T-helper 2 cell (primary cell): ENCODE measurements at places on chromosomes 1 and 21.

GRCh38 chr1:246037832-246038231, 469.2 kb downstream of the SMYD3 start:
- no peak for DNase-seq

GRCh38 chr1:87926921-87927320, 598.2 kb downstream of the LMO4 start:
- no peak for DNase-seq

- peak; percentile 47 for DNase-seq
These were observed 68.8 kb upstream of the BMP8A start for GRCh38 chr1:39422614-39423013.

GRCh38 chr1:236800002-236800620, 5.0 kb downstream of the MTR start:
- DNase-seq = no peak

- DNase-seq = no peak
These were observed 232.0 kb upstream of the PLXNA2 start for GRCh38 chr1:208475951-208476845.

DNA sequence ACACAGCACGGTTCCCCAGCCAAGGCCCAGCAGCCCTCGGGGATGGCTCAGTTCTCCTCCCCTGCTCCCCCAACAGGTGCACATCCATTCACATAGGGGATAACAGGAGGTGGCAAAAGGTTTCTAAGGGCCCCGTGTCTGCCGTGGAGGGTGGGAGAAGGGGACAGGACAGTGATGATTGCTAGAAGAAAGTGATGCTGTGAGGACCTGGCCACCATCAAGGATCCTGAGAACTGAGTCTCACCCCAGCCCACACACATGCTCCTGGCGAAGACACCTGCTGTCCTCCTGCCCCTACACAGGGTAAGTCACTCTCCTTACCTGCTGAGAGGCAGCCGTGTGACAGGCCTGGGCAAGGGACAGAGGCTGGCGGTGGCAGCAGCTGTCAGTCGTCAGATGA, 54.5 kb downstream of the GNG4 start:
- DNase-seq = no peak

DNA sequence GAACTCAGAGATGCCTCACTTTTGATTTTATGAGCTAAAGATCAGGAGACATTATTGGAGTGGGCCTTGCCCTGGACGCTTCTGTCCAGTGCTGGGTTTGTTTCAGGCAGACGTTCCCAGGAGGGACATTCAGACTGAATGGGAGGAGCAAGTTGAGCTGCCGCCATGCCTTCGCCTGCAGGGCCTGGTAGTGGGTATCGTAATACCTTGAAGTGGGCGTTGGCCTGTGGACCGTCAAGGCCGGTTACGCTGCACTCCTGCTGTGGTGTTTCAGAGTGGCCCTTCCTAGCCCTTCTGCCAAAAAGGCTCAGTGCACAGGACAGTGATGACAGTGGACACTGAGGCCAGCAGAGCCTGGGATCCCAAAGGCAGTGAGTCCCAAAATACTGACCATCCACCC, 1.6 kb downstream of the FAM3B start:
- no peak for DNase-seq

DNA sequence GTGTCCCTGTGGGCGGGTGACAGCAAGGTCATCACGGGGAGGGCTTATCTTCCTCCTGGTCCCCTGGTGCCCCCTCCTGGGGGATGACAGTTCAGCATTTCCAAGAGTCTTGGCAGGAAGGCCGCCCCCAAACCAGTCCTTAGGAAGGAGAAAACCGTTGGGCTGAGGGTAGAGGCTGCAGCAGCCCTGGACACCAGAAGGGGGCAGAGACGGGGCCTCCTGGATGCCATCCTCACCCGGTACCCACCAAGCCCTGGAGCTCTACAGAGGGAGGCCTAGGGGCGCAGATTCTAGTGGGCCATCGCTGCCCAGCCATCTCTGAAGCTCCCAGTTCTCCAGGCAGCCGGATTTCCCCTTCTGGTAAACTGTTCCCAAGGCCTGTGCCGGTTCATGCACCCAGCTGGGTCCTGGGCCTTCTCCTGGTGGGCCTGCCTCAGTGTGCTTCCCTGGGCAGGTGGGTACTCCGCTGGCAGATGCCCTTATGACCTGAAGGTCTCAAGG, 14.8 kb upstream of the ZNF669 start:
- no peak for DNase-seq

GRCh38 chr1:46508757-46509156, 19.1 kb downstream of the DMBX1 start:
- no peak for DNase-seq

DNA sequence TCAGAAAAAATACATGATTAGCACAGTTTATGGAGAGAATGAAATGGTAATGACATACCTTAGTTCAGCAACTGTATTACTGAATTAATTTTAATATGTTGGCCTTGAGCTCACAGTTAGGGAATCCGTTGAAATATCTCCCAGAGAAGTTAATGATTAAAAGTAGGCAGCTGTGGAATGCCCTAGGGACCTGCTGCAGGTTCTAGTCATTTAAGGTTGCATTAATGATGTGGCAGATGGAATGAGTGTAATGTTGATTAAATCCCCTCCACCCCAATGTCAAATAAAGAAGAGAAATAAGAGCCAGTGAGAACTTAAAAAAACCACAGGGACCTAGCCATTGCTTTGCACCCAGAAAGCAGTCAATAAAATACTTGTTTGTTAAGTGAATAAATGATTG, 40.3 kb upstream of the TRIM45 start:
- DNase-seq = no peak

DNA sequence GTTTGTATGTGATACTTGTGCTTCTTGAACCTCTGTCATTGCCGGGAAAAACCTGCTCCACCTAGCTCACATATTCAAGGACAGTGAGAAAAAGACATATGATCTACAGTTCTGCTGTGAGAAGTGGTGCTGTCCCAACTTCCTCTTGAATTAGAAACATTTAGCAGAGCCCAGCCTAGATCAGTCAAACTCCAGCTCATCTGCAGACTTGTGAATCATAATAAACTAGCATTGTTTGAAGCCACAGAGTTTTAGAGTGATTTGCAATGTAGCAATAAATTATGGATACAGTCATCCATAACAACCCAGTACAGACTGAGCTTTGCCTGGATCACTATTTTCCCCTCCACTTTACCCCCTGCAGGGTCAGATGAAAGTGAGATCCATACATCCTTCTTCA, 497.8 kb downstream of the PLA2G4A start:
- no peak for DNase-seq

- DNase-seq = no peak
These were observed 470.6 kb downstream of the PTPRU start for GRCh38 chr1:29706936-29707335.

GRCh38 chr1:175848329-175848728, 104.9 kb upstream of the TNR start:
- no peak for DNase-seq

DNA sequence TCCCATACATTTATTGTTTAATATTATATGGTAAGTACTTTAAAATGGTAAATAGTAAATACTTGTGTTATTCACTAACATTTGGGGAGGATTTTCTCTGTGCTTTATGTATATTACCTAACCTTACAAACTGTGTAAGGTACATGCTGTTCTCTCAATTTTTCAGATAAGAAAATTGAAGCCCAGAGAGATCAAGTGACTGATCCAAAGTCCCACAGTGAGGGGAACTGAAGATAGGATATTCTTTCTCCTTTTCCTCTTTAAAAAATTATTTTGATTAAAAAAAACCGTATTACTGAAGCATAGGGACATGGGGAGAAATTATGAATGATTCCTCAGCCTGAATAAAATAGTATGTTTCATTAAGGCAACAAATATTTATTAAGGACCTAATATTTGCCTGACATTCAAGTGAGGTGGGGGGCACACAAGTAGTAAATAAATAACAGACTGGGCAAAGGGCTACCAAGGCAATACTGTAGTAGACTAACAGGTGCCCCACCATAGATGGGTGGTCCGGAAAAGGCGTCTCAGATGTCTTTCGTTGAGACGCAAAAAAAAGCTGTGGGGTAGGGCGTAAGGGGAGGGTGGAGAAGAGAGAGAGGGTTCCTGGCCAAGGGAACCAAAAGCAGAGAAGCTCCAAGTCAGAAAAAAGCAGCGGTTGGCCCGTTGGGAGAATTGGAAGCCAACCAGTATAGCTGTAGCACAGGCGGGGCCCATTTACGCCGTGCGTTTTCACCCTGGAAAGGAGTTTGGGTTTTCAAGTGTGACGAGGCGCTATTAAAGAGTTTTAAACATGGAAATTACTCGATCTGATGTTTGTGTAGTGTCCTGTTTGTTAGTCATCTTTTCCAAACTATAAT, 944 bp upstream of the AGO3 start:
- DNase-seq = no peak

GRCh38 chr1:214004795-214005194, 17.0 kb downstream of the PROX1 start:
- no peak for DNase-seq

GRCh38 chr21:42461881-42462877, 33.8 kb downstream of the RSPH1 start:
- no peak for DNase-seq

- DNase-seq = no peak
These were observed 1.5 kb upstream of the NR0B2 start for GRCh38 chr1:26915204-26915842.

DNA sequence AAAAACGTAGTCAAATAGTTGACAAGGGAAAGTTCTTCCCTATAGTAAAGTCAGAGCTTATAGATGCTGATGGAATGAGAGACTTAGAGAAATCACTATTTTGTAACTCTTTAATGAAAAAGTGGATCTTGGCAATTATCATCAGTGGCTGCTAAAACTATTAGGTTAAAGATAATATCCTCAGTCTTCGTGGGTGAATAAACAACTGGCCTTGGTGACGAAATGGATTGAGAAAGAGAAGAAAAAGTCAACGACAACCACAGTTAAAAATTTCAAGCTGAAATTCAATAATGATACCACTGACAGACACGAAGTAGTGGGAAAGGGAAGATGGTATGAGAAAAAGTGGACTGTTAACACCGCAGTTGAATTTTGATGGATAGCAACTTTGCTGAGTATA, 90.0 kb upstream of the GNG4 start:
- no peak for DNase-seq

GRCh38 chr1:32336591-32336932, 529 bp upstream of the MARCKSL1 start:
- DNase-seq = no peak

GRCh38 chr1:226903819-226904716, 33.7 kb downstream of the PSEN2 start:
- DNase-seq = peak; percentile 13

DNA sequence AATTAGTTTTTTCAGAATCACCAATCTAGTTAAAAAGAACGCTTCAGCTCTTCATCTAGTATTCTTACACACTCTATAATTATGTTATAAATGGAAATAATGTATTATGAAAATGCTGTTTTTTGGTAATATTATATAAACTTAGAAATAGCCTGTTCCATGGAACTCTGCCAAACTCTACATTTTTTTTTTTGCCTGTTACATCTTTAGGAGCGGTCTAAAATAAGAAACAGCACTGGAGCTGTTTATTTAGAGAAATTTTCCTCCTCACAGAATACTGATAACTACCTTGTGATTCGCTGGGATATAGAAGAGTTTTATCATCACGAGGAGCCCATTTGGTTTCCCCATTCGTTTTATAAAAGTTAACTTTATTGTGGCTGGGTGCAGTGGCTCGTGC, 58.5 kb downstream of the PKN2 start:
- DNase-seq = no peak

GRCh38 chr1:113981962-113982931, 3.0 kb downstream of the OLFML3 start:
- no peak for DNase-seq

GRCh38 chr1:39689214-39689613, 2.0 kb downstream of the HPCAL4 start:
- DNase-seq = no peak

DNA sequence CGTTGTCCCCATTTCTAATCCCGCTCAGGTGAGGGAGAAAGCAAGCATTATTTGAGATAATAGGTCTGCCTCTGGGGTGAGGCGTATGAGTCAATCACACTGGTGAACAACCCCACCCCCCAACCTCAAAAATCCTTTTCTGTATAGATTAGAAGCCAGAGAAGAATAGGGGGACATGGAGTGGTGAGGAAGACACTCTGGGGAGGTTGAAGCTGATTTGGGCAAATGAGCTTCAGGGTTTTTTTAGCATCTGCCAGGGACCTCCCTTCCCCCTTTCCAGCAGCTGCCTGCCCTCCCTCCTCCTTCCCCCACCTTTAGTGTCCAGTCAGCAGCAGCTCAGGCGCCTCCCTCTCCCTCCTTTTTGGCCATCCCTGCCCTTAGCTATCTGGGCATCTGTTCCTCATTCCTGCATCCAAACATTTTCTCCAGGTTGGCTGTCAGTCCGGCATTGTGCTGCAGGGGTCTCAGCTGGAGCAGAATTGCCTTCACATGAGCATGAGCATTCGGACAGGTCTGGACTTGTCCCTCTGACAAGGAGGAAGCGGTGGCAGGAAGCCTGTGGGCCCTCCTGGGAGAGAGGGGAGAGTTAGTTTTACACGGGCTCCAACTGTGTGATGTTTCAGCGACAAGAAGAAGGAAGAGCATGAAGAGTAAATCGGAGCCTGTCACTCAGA, 30.8 kb upstream of the PTGFRN start:
- no peak for DNase-seq

DNA sequence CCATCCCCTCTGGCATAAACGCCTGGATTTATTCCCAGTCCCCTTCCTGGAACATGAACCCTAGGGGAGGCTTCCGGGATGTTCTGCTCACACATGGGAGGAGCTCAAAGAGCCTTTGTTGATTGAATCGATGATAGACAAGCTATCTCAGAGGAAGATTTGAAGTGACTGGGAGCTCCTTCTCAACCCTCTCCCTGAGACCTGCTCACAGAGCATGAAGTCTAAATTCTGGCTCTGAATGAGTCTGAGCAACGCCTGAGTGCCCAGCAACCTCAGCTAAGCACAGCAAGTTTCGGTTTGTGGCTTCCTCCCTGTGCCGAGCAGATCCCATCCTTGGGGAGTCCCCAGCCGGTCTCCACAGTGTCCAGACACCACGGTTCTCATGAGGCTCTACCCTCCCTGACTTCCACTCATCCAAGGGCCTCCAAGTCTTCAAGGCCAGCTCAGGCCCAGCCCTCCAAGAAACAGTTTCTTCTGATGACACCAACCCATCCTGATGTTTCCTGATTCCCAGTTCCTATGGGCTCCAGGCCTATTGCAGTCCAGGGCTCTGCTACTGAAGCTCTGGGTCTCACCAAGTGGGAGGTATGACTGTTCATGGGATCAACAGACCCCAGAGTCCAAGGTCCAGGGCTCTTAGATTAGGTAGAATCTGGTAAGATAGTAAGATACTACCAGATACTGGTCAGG, 190.8 kb downstream of the DYRK1A start:
- DNase-seq = no peak

- no peak for DNase-seq
These were observed 7.1 kb upstream of the PEX10 start for GRCh38 chr1:2419416-2419815.

DNA sequence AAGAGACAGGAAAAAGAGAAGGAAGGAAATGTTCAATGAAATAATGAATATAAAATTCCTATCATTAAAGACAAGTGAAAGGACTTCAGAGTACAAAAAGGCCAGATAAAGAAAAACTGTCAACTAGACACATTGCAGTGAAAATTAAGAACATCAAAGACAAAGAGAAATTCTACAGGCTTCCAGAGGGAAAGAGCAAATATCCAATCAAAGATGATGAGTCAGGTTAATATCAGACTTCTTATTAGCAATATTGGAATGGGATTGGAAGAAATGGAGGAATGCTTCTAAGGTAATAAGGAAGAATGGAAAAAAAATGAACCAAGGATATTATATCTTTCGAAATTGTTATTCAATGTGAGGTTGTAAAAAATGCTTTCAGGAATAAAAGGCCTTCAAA, 7.8 kb downstream of the PLA2G2A start:
- no peak for DNase-seq

GRCh38 chr1:185238447-185238846, 78.6 kb downstream of the IVNS1ABP start:
- DNase-seq = peak; percentile 36
